ENCODE measurements at places on chromosomes 4 and X.

- peak; percentile 30 for ATAC-seq
Observed at GRCh38 chr4:139015948-139016471, 429 bp downstream of the NOCT start.

DNA sequence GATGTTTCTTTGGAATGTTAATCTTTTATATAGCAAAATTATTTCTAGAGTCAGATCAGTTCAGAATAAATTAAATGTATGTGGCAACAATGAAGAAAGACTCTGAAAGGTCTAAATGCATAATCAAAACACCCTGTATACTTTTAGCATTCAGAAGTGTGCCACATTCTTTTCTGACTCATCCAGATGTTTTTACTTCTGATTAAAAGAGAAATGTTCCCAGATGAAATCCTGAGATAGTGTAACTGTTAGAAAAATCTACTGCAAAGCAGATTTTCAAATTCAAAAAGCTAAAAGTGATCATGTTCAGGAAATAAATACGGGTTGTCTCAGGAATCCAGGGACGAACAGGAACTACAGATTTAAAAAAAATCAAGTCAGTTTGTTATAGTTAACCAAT lies 241.4 kb downstream of the GRIA3 start:
- no peak for ATAC-seq

GRCh38 chr4:114488301-114488982 lies 110.2 kb upstream of the UGT8 start:
- ATAC-seq: no peak

- no peak for ATAC-seq
Observed at GRCh38 chr4:189147005-189147929, 793.4 kb upstream of the FRG1 start.

GRCh38 chr4:73335679-73336078 lies 68.4 kb upstream of the ALB start:
- ATAC-seq: no peak

GRCh38 chr4:14857981-14858380 lies 144.3 kb upstream of the CPEB2 start:
- no peak for ATAC-seq

DNA sequence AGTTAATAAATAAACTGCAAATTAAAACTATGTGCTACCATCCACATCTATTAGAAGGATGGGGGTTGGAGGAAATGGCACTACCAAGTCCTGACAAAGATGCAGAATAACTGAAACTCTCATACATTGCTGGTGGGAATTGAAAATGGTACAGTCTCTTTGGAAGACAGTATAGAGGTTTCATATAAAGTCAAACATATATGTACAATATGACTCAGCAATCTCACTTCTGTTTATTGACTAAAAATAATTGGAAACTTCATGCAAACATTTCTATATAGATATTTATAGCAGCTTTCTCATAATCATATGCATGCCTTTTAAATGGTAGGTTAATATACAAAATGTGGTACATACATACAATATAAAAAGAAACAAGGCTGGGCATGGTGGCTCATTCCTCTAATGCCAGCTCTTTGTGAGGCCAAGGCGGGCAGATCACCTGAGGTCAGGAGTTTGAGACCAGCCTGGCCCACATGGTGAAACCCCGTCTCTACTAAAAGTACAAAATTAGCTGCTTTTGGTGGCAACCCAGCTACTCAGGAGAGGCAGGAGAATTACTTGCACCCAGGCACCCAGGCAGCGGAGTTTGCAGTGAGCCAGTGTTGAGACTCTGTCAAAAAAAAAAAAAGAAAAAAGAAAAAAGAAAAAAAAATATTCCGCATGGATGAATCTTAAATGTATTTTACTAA lies 225.0 kb upstream of the CXXC4 start:
- ATAC-seq: no peak

GRCh38 chrX:154840856-154841255 lies 6.4 kb upstream of the SMIM9 start:
- peak; percentile 51 for ATAC-seq

GRCh38 chrX:138014577-138014976 lies 448.6 kb downstream of the ZIC3 start:
- no peak for ATAC-seq

DNA sequence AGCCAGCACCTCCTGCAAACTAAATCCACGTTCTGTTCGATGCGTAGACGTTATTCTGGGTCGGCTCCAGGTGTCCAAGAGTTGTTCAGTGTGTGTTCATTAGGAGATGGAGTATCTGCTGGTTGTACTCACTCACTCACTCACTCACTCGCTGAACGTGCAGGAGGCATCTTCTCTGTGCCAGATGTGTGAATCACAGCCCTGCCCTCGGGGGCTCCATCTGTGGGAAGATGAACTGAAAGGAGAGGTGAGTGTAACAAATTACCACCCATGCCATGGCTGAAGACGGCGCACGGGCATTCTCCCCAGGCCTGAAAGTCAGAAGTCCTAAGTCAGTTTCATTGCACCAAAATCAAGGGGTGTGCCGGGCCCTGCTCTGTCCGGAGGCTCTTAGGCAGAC lies 16.1 kb downstream of the NSG1 start:
- ATAC-seq: peak; percentile 82

DNA sequence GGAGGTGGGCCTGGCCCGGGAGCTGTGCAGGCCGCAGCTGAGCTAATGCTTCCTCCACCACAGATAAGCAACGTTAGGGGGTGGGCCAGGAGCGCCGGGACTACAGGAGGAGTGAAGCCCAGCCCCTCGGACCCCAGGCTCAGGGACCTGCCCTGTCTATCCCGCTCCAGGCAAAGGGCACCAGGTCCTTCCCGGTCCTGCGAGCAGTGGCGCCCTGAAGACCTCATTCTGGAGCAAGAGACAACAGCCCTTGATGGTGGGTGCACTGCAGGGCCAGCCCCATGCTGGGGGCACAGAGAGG lies 730 bp upstream of the TREX2 start:
- no peak for ATAC-seq

GRCh38 chr4:52713456-52713937 lies 37.7 kb downstream of the ERVMER34-1 start:
- no peak for ATAC-seq

GRCh38 chr4:26860922-26861433 lies 337 bp downstream of the STIM2 start:
- ATAC-seq: peak; percentile 23

DNA sequence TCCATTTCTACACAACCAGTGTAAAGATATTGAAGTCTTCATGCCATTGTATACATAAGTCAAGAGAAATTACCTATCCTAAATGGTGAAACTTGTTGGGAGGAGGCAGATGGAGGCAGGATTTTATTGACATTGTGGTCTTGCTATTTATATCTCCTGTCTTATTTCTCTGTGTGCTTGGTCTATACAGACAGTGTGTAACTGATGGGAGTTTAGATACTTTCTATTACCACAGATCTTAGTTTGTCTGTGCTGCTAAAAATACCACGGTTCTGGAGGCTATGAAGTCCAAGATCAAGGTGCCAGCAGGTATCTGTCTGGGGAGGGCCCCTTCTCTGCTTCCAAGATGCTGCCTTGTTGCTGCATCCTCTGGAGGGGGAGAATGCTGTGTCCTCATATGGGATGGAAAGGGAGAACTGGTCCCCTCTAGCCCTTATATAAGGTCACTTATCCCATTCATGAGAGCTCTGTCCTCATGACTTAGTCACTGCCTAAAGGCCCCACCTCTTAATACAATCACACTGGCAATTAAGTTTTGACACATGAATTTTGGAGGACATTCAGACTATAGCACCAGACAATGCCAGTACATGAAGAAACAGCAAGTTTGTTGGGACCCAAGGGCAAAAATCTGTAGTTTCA lies 62.4 kb downstream of the SYNPO2 start:
- ATAC-seq: no peak

DNA sequence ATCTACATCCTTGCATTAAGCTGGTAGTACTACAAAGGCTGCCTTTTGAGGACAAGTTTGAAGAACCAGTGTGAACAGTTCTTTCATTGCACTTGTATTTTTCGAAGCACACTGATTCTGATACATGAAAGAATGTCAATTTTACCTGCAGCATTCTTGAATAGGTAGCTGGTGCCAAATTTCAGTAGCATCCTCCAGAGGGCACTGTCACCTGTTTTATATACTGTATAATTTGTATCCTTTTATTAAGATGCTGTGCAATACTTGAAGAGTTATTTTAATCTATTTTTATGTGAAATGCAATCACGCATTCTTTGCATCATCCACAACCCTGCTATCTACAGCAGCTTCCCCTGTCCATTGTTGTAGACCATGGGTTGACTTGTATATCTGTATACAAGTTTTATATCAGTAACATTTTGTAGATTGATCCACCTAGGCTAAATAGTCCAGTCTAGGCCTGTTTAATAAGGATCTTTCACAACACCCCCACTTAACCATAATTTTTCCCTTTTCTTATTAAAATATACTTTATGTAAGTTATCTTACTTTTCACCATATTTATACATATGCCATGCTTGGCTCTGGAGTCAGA lies 325.7 kb downstream of the PCDH7 start:
- peak; percentile 52 for ATAC-seq

DNA sequence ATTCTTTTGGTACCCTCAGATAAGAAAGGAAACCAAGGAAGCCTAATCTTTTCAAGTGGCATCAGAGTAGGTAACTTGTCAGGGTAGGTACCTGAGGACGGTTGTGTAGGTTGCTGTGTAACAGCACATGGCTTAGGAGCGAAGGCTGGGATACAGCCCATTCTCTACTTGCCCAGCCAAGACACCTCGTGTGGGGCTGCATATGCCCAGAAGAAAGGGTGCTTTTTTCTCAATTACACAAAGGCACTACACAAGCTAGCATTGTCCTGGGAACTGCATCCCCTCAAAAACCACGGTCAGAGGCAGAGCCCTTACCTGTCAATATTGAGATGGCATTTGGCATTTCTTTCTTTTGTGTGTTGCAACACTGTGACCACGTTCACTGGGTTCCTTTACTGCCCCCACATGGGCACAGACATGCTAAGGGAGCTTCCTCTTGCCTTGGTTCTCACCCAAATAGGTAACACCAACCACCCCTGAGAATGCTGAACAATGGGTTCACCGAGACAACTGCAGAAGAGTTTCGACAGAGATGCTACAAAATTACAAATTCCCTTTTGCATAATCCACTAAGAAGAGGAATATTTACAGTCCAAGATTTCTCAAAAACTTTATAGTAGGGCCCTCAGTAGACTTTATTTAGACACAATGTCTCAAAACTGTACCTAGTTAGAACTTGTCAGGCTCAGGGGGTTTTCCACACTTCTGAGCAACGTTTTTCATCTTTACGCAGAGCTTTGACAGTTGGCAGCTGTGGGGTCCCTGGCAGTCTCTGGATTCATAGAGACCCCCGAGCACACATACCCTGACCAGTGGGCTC lies 35.8 kb upstream of the TNIP3 start:
- no peak for ATAC-seq

DNA sequence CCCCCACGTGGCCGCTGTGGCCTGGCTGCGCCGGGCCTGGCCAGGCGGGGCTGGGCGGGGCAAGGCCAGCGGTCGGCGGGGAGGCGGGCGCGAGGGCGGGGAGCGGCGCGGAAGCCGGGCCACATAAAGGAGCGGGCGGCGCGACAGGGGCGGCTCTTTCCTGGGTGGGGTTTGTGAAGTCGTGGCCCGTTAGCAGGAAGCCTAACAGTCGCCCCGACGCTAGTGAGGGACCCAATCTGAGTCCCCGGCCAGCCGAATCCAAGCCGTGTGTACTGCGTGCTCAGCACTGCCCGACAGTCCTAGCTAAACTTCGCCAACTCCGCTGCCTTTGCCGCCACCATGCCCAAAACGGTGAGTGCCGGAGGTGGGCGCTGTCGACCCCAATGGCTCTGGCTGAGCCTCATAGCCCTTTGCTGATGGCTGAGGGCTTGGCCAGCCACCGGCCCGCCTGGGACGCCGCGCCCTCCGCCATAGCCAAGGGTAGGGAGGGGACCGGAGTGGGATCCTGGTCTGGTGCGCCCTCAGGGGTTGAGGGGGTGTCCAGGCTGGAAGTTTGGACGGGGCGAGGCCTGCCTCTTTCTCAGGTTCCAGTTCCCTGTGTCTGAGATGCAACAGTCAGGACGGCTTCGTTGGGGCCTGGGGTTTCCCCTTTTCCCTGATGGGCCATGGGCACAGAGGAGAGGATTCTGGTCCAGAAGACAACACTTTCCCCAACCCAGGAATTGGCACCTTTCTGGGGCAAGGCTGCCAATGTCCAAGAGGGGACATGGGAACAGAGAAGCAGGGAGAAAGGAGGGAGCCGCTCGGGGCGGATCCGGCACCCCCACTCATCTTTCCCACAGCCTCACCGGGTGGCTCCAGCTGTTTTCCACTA lies at the start of gene MSN:
Gene MSN, plus strand, starts transcription at position 152 of the 874 bp plus-strand sequence. Its CDS starts 188 bp downstream, at position 340.
- peak; percentile 80 for ATAC-seq

GRCh38 chrX:133594156-133594555 lies 178.9 kb upstream of the GPC4 start:
- ATAC-seq: no peak

DNA sequence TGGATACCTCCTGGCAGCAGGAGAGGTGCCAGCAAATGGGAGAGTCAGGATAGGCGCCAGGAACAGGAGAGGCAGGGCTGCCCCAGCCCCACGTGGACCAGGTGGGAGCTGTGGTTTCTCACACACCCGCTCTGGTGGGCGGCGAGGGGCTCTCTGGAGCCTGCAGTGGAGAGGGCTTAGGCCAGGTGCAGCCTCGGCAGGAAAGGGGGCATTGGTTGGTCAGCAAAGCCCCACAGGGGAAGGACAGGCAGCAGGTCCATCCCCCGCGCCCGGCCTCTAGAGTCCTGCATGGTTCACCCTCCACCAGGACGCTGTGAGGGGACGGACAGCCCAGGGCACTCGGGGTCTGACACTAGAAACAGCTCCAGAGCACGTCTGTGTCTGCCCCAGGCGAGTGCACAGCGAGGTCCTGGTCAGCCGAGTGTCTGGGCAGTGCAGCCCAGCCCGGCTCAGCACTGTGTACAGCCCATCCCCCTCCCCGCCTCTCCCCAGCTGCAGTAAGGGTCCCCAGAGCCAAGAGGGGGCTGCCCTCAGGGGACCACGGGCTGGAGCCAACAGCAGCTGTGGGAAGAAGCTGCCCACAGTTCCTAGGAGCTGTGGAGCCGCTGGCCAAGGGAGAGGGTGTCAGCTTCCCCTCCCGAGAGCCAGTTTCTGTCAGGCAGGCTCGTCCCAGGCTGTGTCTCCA lies 8.2 kb downstream of the ATP5ME start:
- ATAC-seq: no peak

- ATAC-seq: no peak
Observed at GRCh38 chrX:19791562-19791961, 95.8 kb downstream of the SH3KBP1 start.

DNA sequence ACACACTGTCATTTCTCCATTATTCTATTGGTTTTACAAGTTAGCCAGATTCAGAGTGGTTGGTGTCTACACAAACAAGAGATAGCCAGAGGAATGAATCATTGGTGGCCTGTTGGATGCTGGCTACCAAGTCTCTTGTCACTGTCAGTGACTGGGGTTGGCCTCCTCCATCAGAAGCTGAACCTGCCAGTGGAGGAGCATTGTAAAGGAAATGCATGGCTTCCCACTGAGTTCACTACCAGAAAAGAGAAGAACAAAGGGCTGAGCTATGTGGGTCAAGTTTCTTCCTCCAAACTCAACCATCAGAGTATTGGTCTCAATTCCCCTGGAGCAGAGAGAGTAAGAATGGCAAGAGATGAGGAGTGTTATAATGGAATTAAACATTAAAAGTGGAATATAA lies 26.5 kb upstream of the ANKRD50 start:
- no peak for ATAC-seq

Measured in esophagus mucosa (tissue), 1 donor.